Left renal cortex interstitium (tissue), 4 donors: ENCODE measurements at places on chromosomes 16 and 17. TPM values are rescaled to one million over a fixed set of nuclear protein-coding genes. Genes with fewer than 3 reads are reported as not detected.

DNA sequence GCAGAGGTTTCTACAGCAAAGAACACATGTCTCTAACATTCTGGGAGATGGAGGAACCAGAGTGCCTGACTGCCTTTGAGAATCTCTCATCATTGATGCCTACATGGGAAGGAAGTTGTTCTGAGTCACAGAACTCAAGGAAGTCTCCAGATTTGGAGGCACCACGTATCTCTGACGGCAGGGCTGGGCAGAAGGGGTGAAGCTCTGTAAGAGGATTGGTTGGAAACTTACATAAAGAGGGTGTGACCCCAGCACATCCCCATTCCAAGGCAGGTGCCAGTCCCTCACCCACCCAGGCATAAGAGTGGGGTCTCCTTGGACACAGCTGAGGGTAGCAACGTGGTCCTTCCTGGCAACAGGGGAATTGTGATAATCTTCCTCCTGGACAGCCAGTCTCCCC lies 17.4 kb downstream of the TNFRSF13B start:
- no peak for DNase-seq

DNA sequence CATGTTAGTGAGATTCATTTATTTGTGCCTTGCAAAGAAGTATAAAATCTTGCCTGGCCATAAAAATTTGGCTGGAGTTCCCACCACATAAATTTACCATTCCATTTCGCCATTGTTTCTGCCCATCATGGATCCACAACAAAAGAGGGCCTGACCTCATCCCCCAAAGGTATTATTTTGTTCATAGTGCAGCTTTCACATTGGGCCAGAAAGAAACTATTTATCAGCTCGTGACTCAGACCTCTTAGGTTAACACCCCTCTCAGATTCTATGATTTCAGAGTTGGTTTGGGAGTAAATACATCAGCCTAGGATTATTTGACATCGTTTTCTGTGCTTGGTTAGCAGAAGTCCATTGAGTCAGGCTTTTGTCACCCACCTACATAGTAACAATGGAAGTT lies 108.1 kb downstream of the SHISA6 start:
- no peak for DNase-seq

Gene CCDC78
- 1.1 TPM for polyA plus RNA-seq

Gene KRT25
- polyA plus RNA-seq, result not detected
